T47D (cell line): ENCODE measurements at places on chromosomes 12 and 14.

DNA sequence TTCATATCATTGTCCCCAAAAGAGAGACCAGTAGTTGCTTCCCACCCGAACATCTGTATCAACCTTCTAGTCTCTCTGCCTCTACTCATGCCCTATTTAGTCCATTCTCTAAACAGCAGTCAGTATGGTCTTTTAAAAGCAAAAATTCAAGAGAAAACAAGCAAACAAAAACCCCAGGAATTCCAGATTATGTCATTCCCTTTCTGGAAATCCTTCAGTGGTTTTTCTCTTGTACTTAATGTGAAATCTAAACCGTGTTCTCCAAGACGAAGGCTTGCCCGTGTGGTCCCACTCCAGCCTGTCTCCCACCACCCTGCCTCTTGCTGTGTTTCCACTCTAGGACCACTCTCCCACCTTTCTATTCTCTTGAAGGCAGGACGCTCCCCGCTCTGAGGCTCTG is 90.8 kb downstream of the TMEM30B start:
- DNase-seq = no peak

GRCh38 chr14:27236601-27237000 is 638.8 kb upstream of the NOVA1 start:
- DNase-seq = no peak

- DNase-seq = no peak
These were observed 884.1 kb upstream of the MGAT4C start for GRCh38 chr12:87140262-87140661.

GRCh38 chr14:32507029-32507984 is 178.2 kb downstream of the AKAP6 start:
- DNase-seq = peak; percentile 32

DNA sequence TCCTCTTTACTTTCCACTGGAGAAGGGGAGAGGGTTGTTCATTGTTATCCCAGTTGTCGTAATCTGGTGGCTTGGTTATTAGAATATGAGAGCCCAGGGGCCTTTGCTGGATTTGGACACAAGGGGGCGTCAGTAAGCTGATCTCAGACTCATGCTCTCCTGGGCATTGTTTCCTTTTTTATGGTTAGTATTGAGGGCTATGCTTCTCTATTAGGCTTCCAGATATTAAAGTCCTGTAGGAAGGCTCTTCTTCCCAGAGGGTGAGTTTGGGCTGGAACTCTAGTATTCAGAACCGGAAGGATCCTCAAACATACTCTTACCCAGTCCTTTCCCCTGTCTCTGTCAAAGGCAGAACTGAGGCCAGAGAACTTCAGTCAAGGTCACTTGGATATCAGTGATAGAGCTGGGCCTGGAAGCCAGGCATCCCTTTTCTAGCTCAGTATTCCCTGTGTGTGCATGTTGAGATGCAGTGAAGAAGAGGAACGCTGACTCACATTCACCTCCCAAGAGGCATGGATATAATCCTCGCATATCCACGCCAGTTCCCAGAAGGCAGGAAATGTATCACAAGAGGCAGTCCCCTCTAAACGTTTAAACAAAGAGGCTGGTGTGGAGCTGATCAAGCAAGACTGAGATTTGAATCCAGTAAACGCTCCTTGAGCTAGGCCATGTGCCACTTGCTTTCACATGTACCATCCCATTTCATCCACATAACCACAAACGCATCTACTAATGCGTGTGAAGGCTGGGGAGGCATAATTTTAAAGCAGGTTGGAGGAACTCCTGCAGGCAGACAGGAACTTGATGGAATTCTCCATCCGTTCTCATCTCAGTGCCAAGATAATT is 41.6 kb downstream of the UBE3B start:
- peak; percentile 77 for DNase-seq

DNA sequence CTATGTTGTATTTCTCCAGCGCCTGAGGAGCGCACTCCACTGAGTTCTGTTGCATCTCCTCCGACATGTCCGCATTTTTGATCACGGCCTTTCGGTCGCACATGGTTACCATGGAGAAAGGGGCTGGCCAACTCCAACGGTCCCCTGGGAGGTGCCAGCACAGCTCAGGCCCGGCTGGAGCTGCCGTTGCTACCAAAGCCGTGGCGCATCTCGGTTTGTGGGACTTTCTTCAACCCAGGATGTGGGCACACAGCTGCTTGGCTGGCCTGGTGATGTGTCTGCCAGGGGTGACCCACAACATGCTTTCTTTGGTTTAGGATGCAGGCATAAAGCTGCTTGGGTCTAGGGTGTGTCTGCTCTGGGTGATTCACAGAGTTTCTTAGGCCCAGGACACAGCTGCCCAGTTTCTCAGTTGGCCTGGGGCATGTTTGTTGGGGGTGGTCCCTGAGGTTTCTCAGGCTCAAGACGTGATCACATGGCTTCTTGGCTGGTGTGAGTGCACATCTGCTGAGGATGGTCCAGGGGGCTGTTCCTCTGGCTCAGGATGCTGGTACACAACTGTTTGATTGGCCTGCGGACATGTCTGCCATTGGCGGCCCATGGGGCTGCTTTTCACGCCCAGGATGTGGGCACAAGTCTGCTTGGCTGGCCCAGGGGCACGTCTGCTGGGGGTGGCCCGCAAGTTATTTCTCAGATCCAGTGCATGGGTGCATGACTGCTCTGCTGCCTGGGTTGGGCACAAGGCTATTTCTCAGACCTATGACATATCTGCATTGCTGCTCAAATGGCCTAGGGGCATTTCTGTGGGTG is 25.9 kb upstream of the GTF2A1 start:
- no peak for DNase-seq

- no peak for DNase-seq
These were observed 124.7 kb downstream of the PAPOLA start for GRCh38 chr14:96626916-96627315.
